Activated T-helper 2 cell treated with anti-CD3 and anti-CD28 coated beads, Interferon-gamma antibody, Interleukin-2, Interleukin-4, amounts not matched to agents 10 μg/mL and 5 μg/mL and 100 μg/mL, durations not matched to agents 14 hours and 24 hours and 36 hours (primary cell): ENCODE measurements at places on chromosomes 6 and 20.

DNA sequence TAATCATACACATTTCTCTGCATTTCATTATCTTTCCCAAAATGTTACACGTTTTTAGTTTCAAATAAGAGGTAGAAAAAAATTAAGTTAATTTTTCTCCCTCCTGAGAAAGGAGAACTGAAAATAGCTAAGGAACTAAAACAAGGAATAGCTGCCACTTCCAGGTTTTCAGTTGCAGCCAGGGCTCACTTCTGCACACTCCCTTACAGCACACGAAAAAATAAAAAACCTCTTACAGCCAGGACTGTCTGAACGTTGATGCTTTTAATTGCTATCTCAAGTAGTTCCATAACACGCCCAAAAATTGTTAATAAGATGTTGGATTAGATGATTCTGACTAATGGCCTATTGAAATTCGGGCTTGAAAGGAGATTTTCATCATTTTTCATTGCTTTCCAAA lies 153.7 kb upstream of the THBS2 start:
- DNase-seq = no peak

DNA sequence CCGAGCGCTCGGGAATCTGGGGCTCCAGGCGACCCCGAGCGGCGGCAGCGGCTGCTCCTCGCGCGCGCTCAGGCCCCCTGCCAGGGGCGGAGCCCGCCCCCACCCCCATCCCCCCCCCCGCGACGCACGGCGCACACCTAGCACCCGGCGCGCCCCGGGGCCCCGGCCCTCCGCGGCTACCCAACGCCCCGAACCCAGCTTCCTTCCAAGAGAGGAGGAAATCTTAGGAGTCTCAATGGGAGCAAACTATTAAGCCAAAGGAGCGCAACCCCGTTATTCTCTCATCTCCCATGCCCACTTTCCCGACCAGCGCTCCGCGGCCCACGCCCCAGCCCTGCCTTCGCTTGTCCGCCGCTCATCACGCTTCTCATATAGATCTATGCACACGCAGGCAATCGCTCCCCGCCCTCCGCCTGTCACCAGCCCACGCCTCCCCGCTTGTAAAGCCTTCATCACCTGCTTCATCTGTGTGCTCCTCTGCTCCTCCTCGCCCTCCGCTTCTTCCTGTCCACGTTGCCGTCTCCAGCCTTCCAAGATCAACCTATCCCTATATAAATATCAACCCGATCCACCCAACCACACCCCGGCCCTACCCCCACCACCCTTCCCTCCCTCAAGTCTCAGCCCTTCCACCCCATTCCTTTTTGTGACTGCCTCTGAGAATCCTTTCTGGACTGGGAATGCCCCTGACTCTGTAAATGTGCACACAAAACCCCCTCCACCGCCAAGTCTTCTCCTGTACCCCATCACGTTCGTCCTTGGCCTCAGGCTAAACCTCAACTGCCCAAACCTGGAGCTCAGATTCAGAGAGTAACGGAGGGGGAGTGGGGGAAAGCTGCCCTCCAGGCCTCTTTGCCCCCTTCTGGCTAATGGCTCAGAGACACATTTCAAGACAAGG lies at the start of gene DLK2:
Gene DLK2, minus strand, starts transcription at position 18 of the 898 bp plus-strand sequence. CDS start 723 bp downstream, outside the sequence.
- peak; percentile 23 for DNase-seq

DNA sequence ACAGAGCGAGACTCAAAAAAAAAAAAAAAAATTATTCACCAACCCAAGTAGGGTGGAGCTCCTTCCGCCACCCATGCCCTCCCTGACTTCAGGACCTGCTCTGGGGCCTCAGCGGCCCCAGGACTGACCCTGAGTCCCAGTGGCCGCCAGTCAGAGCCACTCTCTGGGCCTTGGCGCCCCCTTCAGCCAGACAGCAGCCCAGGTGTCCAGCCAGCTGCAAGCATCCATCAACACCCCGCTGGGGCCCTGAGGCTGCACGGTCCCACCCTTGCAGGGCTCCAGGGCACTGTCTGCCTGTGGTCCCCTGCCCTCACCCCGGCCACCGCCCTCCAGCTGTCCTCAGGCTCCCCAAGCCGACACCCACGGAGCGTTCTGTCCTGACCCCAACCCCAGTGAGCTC lies 11.4 kb upstream of the KCNQ2 start:
- DNase-seq = no peak

GRCh38 chr20:49446808-49447207 lies 35.7 kb downstream of the KCNB1 start:
- DNase-seq = no peak

DNA sequence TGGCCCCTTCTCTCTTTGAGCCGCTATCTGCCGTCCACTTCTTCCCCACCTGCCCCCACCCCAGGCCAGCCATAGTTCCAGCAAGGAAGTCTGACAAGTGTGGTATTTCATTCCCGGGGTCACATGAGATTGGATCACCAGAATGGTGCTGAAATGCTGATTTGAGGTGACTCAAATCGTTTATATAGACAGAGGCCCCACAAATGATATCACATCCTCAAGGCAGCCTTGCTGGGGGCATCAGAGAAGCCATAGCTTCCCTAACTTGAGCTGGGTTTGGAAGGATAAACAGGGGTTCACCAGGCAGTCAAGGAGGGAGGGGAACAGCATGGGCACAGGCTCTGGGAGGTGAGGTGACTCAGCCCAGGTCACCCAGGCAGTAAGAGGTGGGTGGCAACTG lies 9.9 kb downstream of the SDCBP2 start:
- no peak for DNase-seq
